H1 (cell line): ENCODE measurements at places on chromosomes 5 and 9. TPM values are rescaled to one million over a fixed set of nuclear protein-coding genes. Genes with fewer than 3 reads are reported as not detected.

GRCh38 chr9:91261417-91261816 lies 100.3 kb downstream of the AUH start:
- DNase-seq: no peak

GRCh38 chr5:55276771-55277170 lies 30.7 kb downstream of the DHX29 start:
- DNase-seq: no peak

GRCh38 chr5:175253597-175253996 lies 190.4 kb downstream of the DRD1 start:
- no peak for DNase-seq

DNA sequence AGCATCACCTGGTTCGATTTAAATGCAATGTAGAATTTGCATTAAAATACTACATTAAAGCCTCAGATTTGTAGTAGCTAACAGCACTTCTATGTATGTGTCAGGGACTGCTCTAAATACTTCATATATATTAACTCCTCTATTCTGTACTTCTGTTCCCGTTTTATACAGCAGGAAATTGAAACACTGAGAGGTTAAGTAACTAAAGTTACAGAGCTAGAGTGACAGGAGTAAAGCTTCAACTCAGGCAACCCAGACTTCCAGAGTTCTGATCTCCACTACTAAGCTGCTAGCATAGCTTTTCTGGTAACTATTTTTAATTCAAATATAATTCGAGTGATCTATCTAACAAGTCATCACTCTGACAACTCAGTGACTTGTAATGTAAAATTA lies 619 bp upstream of the APC start:
- no peak for DNase-seq

The RNF20 gene
- 61.9 and 65.2 TPM in 2 replicates for total RNA-seq

DNA sequence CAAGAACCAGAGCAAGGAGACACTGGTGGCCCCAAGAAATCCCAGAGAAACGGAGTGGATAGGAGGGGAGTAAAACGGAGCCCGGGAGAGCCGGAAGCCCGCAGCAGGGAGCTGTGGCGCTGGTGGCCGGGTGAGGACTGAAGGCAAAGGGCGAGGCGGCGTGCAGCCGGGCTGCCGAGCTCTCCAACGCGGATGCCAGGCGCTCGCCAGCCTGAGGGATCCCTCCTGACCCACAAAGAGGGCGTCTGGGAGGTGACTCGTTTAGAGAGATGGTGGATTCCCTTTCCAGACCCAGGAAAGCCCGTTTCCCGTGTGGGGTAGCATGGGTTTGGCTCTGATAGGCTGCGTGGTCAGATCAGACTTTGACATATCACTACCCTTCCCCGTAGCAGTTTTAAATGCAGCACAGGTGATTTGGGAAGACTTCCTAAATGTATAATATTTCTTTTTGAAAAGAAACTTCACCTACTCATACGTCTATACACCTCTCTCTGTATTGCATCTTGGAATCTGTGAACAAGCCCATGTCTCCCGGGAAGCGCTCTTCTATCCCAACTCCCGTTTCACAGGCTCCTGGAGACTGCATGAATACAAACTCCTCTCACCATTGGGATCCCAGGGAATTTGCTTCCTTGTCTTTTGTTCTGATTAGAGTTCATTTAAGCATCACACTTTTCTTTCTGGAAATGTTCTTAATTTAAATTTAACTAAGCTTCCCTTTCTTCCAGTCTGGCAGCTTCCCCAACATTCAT lies 158.1 kb downstream of the C9orf152 start:
- DNase-seq: no peak

DNA sequence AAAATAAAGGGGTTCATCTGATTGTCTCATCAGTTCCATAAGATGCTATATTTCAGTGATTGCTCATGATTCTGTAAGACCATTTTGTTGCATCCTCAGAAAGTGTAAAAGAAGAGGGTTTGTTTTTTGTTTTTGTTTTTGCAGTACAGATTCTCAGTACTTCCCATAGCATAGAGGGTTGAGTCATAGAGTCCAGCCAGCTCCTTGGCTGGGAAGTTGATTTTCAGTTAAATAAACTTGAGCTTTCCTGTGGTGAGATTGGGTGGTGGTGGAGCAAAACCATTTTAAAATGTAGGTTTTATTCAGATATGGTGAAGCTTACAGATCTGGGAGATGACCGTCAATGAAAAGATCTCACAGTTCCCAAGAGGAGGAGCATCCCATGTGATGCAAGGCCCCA lies 48.2 kb downstream of the DAPK1 start:
- no peak for DNase-seq

- no peak for DNase-seq
Measured at GRCh38 chr5:128466980-128467379, 71.1 kb downstream of the FBN2 start.

DNA sequence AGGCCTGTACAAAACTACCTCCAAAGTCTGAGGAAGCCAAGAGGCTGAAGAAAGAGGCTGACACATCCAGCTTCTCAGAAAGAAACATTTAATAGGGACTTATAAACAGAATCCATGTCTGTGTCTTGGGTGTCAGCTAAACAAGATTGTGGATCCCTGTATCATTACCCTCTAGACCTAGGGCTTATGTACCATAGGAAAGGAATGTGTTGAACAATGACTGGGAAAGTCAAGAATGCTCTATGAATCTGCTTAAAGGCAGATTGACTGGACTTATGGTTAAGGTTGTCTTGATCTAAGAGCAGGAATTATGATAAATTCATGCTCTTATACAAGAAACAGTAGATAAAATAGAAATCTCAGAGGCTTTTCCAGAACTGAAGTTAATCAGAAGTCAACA lies 335.7 kb upstream of the RPS23 start:
- no peak for DNase-seq

- DNase-seq: no peak
Measured at GRCh38 chr5:172901012-172901780, 58.0 kb upstream of the RPL26L1 start.

The SPINK4 gene
- total RNA-seq: not detected in 2 replicates

DNA sequence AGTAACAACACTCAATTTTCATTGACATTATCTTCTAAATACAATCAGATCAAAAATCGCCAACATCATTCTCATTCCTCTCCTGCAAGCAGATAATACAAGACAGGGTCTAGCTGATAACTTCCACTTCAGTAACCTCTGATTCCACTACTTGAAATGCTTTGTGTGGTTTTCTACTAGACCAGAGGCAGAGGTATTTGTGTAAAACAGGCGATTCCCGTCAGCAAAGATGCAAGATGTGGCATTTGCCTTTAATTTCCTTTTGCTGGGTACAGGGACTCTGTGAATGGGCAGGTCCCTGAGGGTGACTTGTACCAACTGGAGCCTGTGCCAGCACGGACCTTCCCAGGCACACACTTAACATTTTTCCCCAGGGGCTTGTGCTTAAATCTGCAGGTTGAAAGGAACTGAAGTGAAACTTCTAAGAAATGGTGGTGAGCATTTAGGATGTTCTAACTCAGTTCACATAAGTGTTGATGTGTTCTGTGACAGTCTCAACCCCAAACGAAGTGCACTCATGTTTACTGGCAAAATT lies 625.5 kb upstream of the WWC1 start:
- DNase-seq: no peak

The PRDM9 gene
- not detected in 2 replicates for total RNA-seq

DNA sequence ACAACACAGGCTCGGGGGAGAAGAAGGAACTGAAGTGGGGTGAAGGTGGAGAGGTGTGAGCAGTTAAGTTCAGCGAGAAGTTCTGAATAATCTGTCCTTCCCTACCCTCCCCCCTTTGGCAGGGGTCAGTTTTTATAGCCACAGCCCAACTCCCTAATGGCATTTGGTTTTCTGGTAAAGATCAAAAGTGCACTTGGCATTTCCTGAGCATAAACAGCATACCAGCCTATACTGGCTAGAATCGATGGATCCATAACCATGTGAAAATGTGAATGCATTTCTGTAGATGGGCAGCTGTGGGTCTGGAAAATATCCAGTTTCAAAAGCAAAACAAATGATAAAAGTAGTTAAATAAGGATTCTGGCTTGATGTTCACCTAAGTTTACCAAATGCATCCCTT lies 410.9 kb downstream of the PLK2 start:
- no peak for DNase-seq

The MOB3B gene
- total RNA-seq: 14.9 and 16.1 TPM in 2 replicates

GRCh38 chr5:174221946-174222345 lies 176.4 kb downstream of the NSG2 start:
- no peak for DNase-seq

DNA sequence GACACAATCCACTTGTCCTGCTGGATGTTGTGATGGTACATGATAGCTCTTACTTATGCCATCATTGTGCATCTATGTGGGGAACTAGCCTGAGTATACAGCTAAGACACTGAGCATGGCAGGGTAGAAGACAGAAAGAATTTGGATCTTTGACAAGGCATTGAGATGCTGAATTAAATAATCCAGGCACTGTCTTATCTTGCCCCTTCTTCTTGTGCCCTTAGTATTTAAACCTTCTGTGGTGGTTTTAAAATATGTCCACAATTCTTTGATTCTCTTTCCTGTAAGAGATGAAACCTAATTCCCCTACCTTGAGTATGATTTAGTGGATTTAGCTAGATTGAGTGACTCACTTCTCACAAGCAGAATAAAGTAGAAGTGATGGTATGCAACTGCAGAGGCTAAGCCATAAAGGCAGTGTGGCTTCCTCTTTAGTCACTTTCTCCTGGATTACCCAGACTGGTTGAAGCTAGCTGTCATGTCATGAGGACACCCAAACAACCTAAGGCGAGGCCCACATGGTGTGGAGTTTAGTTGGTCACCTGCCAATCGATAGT lies 174.0 kb upstream of the NREP start:
- DNase-seq: no peak

- DNase-seq: no peak
Measured at GRCh38 chr5:140113180-140113698, 670 bp upstream of the PURA start.

The ZMAT2 gene
- 56.8 and 58.8 TPM in 2 replicates for total RNA-seq

The CAMK4 gene
- total RNA-seq: 6.3 and 8.3 TPM in 2 replicates

DNA sequence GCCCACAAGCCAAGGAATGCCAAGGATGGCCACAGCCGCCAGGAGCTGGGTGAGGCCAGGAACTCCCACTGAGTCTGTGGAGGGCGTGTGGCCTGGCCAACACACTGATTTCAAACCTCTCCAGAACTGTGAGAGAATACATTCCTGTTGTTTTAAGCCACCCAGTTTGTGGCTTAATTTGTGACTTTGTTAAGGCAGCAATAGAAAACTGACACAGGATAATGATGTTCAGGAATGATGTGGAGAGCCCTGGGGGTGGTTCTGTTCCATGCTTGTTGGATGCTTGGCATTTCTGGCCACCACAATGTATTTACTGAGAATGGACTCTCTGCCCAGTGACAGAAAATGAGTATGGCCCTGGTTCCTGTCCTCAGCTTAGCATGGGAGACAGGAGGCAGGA lies 82.8 kb downstream of the DAP start:
- no peak for DNase-seq

The SPINK13 gene
- not detected in 2 replicates for total RNA-seq

DNA sequence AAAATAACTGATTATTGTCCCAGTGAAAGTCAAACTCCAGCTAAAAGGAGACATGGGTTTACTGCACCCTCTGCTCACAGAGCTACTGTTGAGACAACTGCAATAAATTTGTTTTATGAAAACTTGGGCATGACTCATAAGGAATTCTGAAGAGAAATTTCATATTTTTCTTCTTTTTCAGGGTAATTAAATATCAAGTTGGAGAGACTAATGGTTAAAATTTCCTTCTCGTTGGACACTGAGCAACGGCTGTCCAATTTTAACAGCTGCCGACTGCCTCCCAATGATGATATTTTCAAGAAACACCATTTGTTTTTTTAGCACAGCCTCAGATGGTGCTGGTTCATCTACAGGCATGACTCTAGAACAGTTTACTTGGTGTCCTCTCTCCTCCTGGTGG lies 259.2 kb upstream of the RGMB start:
- no peak for DNase-seq

DNA sequence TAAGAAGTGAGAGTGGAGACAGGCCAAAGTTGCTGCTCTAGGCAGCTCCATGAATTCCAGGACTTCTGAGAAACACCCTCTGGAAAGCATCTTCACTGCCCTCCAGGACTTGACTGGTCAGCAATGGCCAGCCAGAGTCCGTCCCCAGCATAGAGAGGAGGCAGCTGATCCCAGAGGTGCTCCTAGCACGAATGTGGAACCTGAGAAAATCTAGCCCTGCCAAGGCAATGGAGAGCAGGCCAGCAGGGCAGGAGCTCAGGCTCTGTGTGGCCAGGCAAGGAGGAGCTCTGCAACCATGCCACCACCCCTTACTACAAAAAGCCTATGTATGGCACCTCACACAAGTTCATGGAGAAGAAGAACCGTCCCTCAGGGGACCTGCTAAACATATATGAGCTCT lies 56.1 kb upstream of the SPTLC1 start:
- DNase-seq: no peak

DNA sequence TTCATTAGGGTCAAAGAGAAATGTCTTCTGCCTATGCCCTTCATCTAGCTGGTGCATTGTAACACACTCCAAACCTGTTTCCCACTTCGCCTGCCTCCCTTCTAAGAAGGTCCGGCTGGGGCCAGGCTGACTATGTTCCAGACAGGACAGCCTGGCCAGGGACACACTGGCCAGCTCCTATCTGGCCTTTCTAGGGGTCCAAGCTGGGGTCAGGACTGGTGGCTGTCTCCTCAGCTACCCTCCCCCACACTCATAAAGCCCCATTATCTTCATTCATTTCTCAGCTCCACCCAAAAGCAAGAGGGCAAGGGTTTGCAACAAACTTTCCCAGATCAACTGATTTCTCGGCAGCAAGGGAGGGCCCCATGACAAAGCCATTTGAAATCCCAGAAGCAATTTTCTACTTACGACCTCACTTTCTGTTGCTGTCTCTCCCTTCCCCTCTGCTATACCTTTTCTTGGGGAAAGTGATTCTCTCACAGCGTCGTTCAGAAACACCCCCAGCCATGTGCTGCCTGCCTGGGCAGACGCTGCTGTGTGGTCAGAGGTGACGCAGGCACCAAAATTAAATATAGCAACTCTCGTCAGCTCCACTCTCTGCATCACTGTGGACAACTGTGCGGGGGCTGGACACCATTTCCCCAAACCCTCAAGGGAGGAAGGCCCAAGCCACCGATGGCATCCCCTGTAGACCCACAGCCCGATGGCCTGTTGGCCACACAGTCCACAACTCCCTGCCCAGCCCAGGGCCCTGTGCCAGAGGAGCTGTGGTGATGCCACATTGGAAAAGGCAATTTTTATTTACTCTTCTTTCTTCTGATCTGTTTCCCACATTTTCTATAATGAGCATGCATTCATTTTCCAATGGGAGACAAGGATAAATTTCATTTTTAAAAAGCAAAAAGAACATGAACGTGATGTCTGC lies 6.1 kb downstream of the IL13 start:
- no peak for DNase-seq

The CD74 gene
- total RNA-seq: 45.9 and 48.6 TPM in 2 replicates
